ENCODE measurements at places on chromosomes 13 and 19.

DNA sequence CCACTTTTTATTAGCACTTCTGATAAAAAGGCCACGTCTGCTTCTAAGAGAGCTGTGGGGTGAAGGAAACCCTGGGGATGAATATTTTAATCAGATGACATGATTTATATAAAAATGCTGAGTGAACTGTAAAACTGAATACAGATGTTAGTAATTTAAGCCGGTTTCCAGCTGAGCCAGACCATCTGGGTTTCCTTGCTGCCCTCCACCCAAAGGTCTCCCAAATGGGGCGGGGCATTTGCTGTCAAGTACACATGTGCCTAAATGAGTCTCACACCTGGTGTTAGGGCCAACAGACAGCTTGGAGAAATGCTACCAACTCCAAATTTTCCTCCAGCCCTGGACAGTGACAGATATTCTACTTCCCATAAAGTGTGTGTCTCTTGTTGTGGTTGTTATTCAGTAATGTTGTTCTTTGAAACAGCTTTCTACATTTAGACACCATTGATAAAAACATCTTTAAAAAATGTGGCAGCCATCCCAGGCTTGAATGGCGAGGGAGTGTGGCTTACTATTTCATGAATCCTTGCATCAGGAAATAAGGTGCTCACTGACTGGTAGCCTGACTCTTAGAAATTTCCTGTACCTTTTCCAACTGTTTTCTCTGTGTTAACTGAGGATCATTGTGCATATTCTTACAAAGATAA, 350.4 kb downstream of the MTUS2 start:
- no peak for ATAC-seq

DNA sequence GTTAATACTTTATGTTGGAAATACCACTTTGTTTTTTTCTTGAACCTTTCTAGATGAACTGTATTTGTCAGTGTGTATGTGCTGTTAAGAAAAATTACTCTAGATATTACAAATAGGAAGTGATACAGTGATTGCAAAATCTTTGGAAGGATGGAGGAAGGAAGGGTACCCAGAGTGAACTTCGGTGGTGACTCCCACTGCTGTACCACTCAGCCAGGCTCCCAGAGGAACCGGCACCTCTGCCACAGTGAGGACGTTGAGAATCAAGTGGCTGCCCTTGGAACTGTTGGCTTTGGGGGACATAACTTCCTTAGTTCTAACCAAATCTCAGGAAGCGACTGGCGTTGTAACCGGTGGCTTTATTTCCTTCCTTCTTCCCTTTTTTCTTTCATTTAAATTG, 184.7 kb downstream of the PCCA start:
- no peak for ATAC-seq

GRCh38 chr19:18514800-18515682, 6.8 kb downstream of the ELL start:
- ATAC-seq: no peak

GRCh38 chr19:10748927-10749434, 31.1 kb downstream of the DNM2 start:
- no peak for ATAC-seq

- no peak for ATAC-seq
Measured at GRCh38 chr13:31236211-31236786, 36.5 kb downstream of the B3GLCT start.

- no peak for ATAC-seq
Measured at GRCh38 chr19:694481-695351, 536 bp downstream of the PRSS57 start.

- ATAC-seq: no peak
Measured at GRCh38 chr13:107721125-107721869, 494.0 kb downstream of the LIG4 start.
